ENCODE measurements at places on chromosomes 3 and 15.

DNA sequence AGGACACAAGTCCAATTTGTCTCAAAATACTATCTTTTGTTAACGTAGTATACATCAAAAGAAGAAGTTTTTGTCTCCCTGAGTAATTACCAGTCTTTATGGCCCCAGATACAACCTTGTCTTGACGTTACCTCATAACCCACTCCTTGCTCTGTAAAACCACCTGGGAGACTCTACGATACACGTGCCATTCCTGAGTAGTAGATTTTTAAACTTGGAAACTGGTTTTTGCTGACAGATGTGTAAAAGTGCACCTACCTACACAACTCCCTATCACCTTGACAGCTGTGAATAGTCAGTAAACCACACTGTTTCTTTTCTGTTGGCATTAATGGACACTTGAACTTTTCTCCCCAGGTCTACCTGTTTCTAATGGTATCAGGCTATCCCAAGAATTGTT, 51.7 kb upstream of the RARB start:
- DNase-seq, result no peak

DNA sequence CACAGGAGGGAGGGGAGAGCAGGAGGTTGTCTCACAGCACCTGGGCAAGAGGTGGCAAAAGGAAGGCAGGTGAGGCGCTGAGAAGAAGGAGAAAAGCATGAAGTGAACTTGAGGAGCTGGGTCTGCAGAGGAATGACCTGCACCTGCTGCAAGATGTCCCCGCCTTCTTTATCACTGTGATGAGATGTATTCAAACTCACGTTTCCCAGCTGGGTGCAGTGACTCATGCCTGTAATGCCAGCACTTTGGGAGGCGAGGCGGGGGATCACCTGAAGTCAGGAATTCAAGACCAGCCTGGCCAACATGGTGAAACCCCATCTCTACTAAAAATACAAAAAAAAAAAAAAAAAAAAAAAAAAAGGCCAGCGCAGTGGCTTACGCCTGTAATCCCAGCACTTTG, 22.2 kb upstream of the ZNF710 start:
- no peak for DNase-seq

- DNase-seq, result no peak
Measured at GRCh38 chr3:51637941-51638471, 33.0 kb upstream of the TEX264 start.

DNA sequence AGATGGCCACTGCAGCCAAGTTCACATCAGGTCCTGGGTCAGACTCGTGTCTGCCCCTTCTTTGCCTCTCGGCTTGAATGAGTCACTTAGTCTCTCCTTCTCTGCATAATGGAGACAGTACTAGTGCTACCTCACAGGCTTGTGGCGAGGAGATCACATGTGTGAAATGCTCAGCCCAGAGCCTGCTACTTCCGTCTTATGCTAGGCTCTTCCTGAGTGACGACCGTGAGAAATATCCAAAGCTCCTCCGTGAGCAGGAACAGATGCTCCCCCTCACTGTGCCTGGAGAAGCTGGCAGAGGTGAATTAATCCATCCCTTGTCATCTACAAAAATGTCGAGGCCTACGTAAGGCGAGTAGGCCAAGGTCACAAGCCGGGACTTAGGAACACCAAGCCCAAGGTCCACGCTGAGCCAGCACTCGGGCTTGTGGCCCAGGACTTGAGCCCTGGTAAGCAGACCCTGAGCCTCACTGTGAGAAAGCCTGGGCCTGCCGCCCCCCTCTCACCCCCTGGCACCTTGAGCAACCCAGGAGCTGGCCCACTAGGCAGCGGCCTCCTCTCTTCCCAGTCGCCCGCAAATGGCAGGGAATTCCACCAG, 17.9 kb downstream of the PAK6 start:
- DNase-seq, result no peak

DNA sequence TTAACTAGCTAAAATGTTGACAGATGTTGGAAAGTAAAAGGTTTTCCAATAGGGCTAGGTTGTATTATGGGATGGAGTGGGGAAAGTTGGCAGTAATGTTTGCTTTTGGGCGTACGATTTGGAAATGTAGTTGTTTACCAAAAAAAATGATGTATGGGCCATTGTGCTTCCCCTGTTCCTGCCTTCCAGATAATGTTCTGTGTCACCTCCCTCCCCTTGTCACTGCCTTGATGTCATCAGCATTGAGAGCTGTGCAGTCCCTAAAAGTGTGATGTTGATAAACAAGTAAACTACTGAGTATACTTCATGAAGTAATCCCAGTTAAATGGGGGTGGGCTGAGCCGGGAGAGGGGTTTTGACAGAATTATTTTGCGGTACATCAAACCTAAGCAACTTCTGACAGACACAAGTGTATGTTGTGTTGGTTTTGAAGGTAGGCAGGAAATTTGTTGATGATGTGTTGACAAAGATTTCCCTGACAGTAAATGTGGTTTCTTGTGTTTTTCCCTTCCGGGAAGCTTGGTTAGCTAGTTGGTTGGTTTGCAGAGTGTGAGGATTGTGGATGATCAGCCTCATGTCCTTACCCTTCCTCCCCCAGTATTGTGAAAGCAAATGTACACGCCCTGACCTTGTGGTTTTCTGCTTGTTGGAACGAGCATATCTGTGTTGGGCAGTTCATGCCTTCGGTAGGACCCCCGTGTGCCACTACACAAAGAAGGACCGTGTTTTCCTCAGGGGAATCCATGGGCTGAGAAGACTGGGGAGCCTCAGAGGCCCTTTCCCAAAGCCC, 87.3 kb downstream of the PGPEP1L start:
- no peak for DNase-seq

- DNase-seq, result no peak
Measured at GRCh38 chr15:27481768-27482167, 510.8 kb downstream of the GABRG3 start.

GRCh38 chr3:142935963-142936362, 27.5 kb downstream of the PAQR9 start:
- DNase-seq, result no peak

DNA sequence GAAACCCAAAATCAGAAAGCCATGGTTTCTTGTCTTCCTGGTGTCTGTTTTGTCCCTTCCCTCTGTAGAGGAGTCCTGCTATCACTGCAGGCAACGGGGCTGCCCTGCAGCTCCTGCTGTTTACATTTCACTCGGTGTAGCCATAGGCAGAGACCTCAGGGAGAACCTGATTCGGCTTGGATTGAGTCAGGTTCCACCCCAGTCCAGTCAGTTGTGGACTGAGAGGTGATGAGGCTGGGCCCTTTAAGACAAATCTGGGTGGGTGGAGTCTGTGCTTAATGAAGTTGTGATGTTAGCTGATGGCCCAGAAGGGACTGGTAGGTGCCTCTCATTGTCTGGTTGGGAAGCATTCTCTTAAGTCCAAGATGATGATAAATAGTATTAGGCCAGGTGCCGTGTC, 35.7 kb downstream of the FLNB start:
- no peak for DNase-seq

DNA sequence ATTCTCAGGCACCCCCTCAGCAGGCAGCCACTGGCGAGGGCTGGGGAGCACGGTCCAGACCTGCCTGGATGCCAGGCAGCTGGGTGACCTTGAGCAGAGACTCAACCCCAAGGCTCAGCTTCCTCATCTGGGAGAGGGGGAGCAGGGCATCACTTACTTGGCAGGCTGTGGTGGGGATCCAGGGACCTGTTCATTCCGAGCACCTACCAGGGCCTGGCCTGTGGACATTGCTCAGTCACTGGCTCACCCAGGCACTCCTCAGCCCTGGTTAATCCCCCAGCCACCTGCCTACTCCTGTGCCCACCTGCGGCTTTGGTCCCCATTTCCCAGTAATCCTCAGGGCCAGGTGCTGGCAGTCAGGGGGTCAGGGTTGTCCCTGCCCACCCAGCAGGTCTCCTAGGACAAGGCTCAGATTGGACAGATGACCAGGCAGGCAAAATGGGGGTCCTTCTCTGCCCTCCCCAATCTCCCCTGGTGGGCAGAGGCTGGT, 9.3 kb upstream of the RPL29 start:
- no peak for DNase-seq

DNA sequence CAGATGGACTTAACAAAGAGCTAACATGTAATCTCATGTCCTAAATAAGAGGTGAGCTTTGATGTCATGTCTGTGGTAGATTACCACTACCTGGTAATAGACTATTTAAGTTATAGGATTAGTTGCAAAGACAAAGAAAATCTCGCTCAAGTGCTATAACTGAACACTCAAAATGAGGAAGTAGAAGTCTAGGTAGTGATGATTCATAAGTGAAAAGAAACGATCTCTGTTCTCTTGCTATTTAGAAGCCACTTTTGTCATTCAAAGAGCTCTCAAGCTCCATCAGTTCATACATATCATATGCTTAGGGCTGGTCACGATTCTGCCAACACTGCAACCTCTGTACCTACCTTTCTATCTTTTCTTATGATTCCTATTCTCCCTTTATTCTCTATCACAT, 110.9 kb downstream of the EDEM1 start:
- DNase-seq, result no peak
